ENCODE measurements at places on chromosomes 16 and 17. TPM values are rescaled to one million over a fixed set of nuclear protein-coding genes. Genes with fewer than 3 reads are reported as not detected.

GRCh38 chr16:175011-175949, 1.2 kb upstream of the HBA1 start:
- no peaks in the 10 kb centered on the region for H3K4me1 ChIP-seq
- H3K4me3 ChIP-seq = no peak overlapping the region
- H3K27me3 ChIP-seq = peaks cover 72% of the 10 kb centered on the region

- no peaks in the 10 kb centered on the region for H3K4me1 ChIP-seq
- H3K27me3 ChIP-seq = peaks cover 2% of the 10 kb centered on the region
- H3K27ac ChIP-seq = no peak overlapping the region
- no peaks in the 10 kb centered on the region for H3K36me3 ChIP-seq
- no peak for DNase-seq
Measured at GRCh38 chr16:87653234-87653633, 50.9 kb downstream of the JPH3 start.

GRCh38 chr16:20928774-20929411, 28.3 kb downstream of the LYRM1 start:
- H3K36me3 ChIP-seq = peaks cover 5% of the 10 kb centered on the region
- no peaks in the 10 kb centered on the region for H3K27me3 ChIP-seq
- no peak for DNase-seq
- H3K4me1 ChIP-seq = peaks cover 8% of the 10 kb centered on the region
- H3K4me3 ChIP-seq = no peak overlapping the region
- no peak overlapping the region for H3K27ac ChIP-seq

DNA sequence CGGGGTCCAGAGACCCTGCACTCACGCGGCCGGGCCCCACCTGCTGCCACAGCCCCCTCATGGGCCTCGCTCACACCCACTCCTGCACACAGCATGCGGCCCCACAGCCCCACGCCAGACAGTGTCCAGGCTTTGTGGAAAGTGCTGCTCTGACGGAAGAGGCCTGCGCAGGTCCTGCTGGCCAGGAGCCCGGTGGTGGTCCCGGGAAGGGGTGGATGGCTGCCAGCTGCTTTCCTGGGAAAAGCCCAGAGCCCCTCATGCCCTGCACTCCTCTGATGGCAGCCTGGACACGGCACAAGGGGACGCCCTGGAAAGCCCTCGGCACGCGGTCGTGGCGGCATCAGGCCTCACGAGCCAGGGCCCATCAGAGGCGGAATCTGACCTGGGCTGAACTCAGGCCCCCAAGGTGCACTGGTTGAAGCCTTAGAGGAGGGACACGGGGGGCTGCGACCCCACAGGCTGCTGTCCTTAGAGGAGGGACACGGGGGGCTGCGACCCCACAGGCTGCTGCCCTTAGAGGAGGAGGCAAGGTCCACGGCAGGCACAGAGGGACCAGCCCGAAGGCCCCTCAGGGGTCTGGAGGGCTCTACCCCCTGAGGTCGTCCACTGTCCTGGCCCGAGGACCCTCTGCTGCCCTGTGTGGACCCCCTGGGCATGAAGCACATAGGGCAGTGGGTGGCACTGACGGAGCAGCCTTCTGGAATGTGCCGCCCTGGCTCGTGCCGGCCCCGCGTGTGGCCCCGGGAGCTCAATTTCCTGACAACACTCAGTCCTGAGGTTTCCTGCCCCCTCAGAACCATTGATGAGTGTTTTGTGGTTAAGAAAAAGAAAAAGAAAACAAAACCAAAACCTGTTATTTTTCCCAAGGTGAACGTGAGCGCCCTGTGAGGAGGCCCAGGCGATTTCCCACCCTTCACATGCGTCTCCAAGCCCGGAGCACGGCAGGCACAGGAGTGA, 22.1 kb downstream of the SOX8 start:
- H3K4me1 ChIP-seq = no peaks in the 10 kb centered on the region
- no peaks in the 10 kb centered on the region for H3K36me3 ChIP-seq
- no peaks in the 10 kb centered on the region for H3K27me3 ChIP-seq
- no peak for DNase-seq

DNA sequence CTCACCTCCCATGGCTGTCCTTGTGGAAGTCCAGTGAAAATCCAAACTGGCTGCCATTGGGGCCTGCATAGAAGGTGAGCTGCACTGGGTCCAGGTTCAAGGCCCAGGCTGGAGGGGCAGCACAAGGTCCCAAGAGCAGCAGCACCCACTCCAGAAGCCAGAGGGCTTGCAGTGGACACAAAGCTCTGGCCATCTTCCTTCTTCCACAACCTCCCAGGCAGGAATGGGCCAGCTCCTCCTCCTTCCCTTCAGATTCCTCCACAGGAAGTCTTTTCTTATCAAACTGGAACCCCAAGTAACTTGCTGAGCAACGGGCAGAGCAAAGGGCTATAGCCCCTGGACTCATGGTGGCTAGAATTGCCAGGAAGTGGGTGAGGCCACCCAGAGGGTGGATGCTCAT, at the start of gene ITGA2B:
Gene ITGA2B (minus strand): TSS at position 369 of the 400 bp plus-strand sequence. CDS start 176 bp downstream, at position 193.
- no peak within 1 kb of the TSS for H3K27ac ChIP-seq
- peaks cover 13% of the 10 kb centered on the region for H3K4me1 ChIP-seq
- no peak for DNase-seq
- H3K27me3 ChIP-seq = peaks cover 28% of the 10 kb centered on the region
- H3K4me3 ChIP-seq = no peak within 1 kb of the TSS
- no peaks in the 10 kb centered on the region for H3K36me3 ChIP-seq

DNA sequence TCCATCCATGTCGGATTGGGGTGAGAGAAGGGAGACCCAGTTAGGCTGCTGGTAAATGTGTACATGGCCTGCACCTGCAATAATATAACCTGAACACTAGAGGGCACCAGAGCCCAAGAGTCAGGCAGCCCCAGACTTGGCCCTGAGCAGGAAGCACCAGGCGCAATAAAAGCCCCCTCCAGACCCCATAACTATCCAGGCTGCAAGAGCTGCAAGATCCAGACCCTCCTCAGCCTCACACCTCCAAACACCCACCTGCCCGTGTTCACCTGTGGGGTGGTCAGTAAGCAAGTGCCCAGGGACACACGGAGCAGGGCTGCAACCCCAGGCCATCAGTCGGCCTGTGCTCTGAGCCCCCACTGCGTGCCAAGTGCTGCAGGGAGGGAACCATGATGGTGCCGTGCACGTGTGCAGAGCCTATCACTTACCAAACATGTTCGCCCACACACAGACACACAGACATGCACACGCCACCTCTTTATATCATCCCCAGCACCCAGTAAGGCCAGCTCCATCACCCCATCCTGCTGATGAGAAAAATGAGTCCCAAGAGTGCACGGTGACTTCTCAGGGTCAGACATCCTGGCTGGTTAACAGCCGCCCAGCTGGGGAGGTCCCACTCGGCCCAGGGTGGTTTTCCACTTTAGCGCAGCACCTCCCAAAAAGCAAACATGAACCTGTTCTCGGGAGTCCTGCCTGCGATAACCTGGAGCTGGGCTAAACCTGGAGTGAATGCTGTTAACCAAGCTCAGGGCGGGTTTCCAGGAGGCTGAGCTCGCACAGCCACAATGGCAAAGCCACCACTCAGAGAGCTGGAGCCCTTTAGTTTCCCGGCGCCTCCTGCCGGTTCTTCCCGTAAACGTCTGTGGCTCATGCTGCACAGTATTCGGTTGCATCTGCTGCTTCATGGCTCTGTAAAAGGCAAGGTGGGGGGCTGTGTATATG, 439.8 kb downstream of the SOX9 start:
- H3K36me3 ChIP-seq = no peaks in the 10 kb centered on the region
- H3K4me3 ChIP-seq = peak overlapping the region; percentile 11
- DNase-seq = peak; percentile 33
- no peaks in the 10 kb centered on the region for H3K27me3 ChIP-seq
- peak overlapping the region; percentile 15 for H3K27ac ChIP-seq

- no peaks in the 10 kb centered on the region for H3K27me3 ChIP-seq
- DNase-seq = no peak
- H3K36me3 ChIP-seq = peaks cover 75% of the 10 kb centered on the region
Measured at GRCh38 chr16:71453036-71453435, 9.0 kb downstream of the ZNF23 start.

The CA7 gene
- 12.1 TPM for polyA plus RNA-seq

The TBC1D3B gene
- polyA plus RNA-seq = 7.1 TPM

The TBC1D26 gene
- 0.28 TPM for polyA plus RNA-seq

The KRTAP1-5 gene
- not detected for polyA plus RNA-seq

The UBALD1 gene
- polyA plus RNA-seq = 28.4 TPM
